ENCODE measurements at places on chromosomes 4 and X.
A peak's percentile ranks its signal among the peaks of the same experiment; 100 is the strongest.

- peaks cover 27% of the 10 kb centered on the region for H3K4me1 ChIP-seq
- no peak overlapping the region for H3K4me3 ChIP-seq
- H3K27ac ChIP-seq, result peak overlapping the region; percentile 12
- H3K36me3 ChIP-seq, result no peaks in the 10 kb centered on the region
- H3K27me3 ChIP-seq, result no peaks in the 10 kb centered on the region
Observed at GRCh38 chr4:83232082-83232481, 52.5 kb downstream of the COQ2 start.

- H3K36me3 ChIP-seq, result no peaks in the 10 kb centered on the region
- H3K27me3 ChIP-seq, result no peaks in the 10 kb centered on the region
- no peak overlapping the region for H3K4me3 ChIP-seq
- DNase-seq, result no peak
Observed at GRCh38 chr4:117965622-117966021, 68.7 kb upstream of the NDST3 start.

DNA sequence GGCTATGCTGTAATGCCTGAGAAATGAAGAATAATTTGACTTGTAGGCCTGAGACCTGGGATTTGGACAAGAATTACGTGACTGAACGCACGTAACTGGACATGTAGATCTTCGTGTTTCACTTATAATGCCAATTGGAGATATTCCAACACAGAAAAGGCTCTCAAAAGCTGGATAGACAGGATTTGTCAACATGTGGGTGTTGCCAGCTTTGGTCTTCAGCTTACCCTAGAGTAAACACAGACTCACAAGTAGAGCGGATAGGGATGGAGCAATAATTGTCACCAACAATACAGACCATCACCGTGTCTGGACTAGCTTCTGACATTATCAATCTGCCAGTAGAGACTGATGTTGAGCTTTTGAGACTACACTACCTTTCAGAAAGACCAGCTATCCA, 1511.0 kb upstream of the ADGRL3 start:
- no peak for DNase-seq
- H3K27me3 ChIP-seq, result no peaks in the 10 kb centered on the region
- no peak overlapping the region for H3K27ac ChIP-seq
- H3K4me3 ChIP-seq, result no peak overlapping the region
- no peaks in the 10 kb centered on the region for H3K4me1 ChIP-seq
- no peaks in the 10 kb centered on the region for H3K36me3 ChIP-seq

DNA sequence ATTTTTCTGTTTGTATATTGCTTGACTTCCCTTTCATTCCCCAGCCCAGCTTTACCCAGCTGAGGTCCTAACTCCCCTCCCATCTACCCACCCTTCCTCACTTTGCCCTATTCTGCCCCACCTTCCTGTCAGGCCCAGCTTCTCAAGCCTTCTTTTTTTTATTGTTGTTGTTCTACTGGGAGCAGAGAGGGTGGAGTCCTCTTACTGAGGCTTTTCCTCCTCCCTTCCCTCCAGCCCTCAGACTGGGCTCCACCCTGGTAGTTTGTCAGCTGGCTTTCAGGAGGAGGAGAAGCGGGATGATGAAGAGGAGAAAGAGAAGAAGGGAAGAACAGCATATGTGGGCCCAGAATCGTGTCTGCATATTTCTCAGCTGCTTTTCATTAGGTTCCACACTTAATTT, 3.2 kb upstream of the KLF8 start:
- no peak overlapping the region for H3K27ac ChIP-seq
- H3K4me3 ChIP-seq, result no peak overlapping the region
- DNase-seq, result no peak
- no peaks in the 10 kb centered on the region for H3K4me1 ChIP-seq

GRCh38 chr4:141858437-141858836, 222.1 kb downstream of the IL15 start:
- H3K27me3 ChIP-seq, result no peaks in the 10 kb centered on the region
- no peak overlapping the region for H3K4me3 ChIP-seq
- no peaks in the 10 kb centered on the region for H3K36me3 ChIP-seq
- H3K4me1 ChIP-seq, result no peaks in the 10 kb centered on the region

GRCh38 chrX:148854306-148854705, 353.9 kb downstream of the AFF2 start:
- no peak overlapping the region for H3K27ac ChIP-seq
- H3K4me1 ChIP-seq, result no peaks in the 10 kb centered on the region
- H3K4me3 ChIP-seq, result no peak overlapping the region
- H3K36me3 ChIP-seq, result no peaks in the 10 kb centered on the region
- no peaks in the 10 kb centered on the region for H3K27me3 ChIP-seq

- H3K4me3 ChIP-seq, result no peak overlapping the region
- DNase-seq, result no peak
- no peaks in the 10 kb centered on the region for H3K4me1 ChIP-seq
- no peaks in the 10 kb centered on the region for H3K36me3 ChIP-seq
- H3K27me3 ChIP-seq, result no peaks in the 10 kb centered on the region
Observed at GRCh38 chrX:118570209-118570608, 74.6 kb downstream of the DOCK11 start.

DNA sequence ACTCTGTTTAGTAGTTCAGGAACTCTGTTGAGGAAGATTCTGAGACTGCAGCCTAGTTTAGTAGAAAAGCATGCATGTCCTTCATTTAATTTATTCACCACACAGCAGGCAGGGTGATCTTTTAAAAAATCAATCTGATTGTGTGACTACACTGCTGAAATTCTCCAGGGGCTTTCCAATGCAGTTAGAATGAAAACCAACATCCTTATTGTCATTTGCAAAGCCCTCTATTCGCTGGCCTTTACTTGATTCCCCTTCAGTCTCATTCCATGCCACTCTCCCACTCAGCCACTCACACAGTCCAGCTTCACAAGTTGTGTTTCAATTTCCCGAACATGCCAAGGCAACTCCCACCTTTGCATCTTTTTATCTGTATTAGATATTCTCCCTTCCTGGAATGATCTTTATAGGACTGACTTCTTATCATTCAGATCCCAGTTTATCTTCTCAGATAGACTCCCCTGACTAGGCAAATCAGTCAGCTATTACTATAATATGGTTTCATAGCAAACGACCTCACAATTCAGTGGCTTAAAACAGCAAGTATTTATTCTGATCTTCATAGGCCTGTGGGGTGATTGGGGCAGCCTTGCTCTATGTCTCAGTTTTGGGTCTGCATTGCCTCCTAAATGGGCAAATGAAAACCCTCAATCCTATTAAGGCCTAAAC, 21.3 kb upstream of the FTHL17 start:
- H3K27ac ChIP-seq, result no peak overlapping the region
- DNase-seq, result no peak
- no peaks in the 10 kb centered on the region for H3K27me3 ChIP-seq
- no peak overlapping the region for H3K4me3 ChIP-seq
- H3K36me3 ChIP-seq, result no peaks in the 10 kb centered on the region
- no peaks in the 10 kb centered on the region for H3K4me1 ChIP-seq

DNA sequence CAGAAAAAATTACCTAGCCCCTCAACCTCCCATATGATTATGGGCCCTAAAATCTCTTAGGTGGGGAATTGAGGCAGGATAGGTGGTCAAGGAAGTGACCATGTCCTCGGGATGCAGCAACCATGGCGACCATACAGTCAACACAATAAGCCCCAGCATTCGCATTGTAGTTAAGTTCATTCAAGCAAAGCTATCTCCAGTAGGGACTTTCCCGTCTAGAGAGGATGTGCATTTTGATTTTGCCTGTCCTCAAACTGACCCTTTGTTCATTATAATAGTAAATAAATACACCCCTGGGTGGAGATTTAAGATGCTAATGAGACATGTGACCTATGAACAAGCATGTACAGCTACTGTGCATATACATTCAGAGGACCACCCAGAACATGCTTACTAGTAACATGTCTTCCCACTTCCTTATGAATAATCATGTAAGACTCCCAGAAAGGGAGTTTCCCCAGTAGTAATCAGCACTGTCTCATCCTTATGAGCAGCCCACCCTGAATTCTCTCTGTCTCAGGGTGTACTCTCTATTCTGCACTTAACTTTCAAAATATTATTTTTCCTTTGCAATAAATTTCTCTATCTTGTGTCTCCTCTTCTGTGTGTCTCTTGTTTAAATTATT, 74.3 kb downstream of the NUDT11 start:
- H3K27ac ChIP-seq, result no peak overlapping the region
- H3K4me3 ChIP-seq, result no peak overlapping the region
- no peaks in the 10 kb centered on the region for H3K27me3 ChIP-seq
- no peaks in the 10 kb centered on the region for H3K4me1 ChIP-seq
- no peak for DNase-seq
- H3K36me3 ChIP-seq, result no peaks in the 10 kb centered on the region

All from HepG2 (cell line).